ENCODE measurements at places on chromosomes 12 and 14.

DNA sequence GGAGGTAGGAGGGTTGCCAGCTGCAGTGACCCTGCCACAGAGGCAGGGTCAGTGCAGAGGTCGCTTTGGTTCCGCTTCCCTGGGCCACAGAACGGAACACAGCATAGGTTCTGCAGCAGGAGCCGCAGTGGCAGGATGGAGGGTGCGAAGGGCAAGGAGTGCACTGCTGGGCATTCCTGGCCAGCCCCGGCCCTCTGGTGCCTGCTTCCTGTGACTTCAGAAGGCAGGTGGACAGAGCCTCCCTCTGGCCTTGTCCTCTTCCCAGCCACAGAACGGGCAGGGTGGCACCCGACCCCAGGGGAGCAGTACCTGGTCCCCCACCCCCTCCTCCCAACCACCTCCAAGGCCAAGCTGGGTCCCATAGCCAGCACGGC is 37.7 kb downstream of the SLC8B1 start:
- DNase-seq: no peak

DNA sequence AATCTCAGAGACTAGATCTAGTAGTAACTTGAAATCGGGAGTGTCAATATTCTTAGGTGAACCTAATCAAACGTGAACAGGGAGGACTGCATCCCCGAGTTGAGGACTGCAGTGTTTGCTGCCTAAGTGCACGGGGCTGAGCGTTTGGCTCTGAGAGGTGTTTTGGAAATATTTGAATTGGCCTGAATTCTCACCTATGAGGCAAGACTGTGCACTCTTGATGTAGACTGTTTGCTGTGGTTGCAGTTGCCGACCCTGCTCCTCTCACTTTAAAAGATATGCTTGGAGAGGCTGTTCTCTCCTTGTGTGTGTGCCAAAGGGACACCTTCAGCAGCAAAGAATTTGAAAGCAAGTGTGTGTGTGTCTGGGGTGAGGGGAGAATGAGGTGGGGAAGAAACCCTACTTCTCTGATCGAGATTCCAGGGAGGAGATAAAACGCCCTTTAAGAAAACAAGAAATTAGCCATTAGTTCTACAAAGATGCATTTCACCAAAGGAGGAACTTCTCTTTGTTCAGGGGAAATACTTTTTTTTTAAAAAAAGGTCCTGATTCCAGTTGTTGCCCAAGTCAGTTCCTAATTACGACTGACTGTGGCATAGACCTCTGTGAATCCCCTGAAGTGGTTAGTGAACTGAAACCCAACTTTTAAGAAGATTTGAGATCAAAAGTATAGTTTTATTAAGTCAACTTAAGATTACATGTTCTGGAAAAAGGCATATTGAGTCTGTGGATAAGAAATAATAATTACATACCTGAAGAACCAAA is 106.6 kb downstream of the DYRK2 start:
- DNase-seq: no peak

DNA sequence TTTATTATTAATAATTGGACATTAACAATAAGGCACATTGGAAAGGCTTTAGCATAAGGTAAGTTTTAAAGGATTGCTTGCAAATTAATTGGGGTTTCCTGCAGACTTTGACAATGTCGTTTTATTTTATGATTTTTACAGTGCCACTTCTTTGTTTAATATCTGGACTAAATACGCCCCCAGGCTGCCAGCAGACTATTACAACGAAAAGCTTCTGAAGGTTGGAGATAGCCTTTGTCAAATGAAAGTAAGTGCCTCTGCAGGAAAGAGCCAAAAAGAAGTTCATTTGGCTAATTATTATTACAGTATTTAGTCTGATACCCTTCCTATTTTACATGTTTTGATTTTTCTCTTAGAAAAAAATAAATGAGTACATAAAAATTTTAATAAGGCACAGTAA is 11.3 kb downstream of the CFAP54 start:
- no peak for DNase-seq

GRCh38 chr12:39605501-39605900 is 14.1 kb downstream of the ABCD2 start:
- no peak for DNase-seq

- no peak for DNase-seq
These were observed 272.6 kb downstream of the PRKD1 start for GRCh38 chr14:29654901-29655550.

DNA sequence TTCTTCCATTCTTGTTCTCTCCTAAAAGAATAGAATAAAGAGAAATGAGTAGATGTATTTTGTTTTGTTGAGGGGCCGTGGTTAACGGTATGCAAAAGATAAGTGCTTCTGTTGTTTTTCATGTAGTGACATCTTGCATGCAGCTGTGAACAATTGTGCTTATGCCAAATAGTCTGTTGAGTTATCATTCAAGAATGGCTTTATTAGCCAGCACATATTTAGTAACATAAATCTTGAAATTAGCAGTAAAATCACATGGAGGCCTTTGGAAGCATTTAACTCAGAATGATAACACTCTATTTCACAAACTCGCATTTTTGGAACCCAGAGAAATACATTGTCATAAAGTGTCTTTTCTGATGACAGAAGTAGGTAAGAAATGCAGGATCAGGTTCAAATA is 1772.0 kb upstream of the FLRT2 start:
- DNase-seq: no peak

- DNase-seq: no peak
These were observed 141.2 kb downstream of the MED13L start for GRCh38 chr12:116136340-116136739.

DNA sequence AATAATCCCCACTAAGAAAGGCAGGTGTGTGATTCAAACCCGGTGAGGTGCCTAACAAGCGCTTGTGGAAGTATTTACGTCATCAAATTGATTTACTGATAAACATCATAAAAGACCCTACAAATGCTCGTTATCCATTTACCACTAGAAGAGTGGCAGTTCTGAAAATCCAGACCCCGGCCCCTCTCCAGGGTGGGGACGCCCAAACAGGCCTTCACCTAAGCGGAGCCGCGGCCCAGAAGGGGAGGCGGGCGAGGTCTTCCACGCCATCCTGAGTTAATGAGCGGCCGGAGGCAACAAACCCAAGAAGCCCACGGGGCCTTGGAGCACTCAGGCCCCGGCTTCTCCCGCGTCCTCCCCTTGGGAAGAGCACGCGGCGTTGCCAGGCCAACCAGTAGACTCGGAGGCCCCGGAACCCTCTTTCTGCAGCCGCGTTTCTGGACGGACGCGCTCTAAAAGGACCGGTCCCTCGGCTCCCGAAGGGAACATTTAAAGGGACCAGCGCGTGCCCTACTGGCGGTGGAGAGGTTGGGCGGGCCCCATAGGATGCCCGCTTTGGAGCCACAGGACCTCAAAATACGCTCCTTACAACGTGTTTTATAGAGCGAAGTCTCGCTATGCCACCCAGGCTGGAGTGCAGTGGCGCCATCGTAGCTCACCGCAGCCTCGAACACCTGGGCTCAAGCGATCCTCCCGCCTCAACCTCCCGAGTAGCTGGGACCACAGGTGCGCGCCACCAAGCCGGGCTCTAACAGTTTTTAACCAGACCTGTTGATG is 3.5 kb downstream of the PTPN21 start:
- no peak for DNase-seq

- no peak for DNase-seq
These were observed 627 bp downstream of the TESC start for GRCh38 chr12:117098361-117099217.

DNA sequence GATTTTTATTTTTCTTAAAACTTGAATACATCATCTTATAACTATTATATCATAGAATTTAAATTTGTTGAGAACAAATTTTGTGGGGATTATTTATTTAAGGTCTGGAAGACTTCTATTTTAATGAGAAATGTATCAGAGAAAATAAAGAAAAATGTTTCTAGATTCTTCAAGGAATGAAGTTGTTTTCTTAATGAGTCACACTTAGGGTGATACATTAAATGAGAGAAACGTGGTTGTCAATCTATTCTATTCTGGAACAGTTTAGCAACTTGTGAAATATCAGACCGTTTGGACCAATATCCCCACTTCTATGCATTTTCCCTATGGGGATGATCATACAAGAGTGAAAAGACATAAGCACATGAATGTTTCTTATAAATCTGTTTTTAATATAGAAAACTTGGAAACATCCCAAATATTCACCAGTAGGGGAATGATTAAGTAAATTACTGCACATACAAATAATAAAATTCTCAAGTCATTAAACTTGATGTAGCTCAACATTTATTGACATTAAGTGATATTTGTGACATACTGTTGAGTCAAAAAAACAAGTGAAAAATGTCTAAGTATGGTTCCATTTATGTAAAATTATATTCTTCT is 88.5 kb downstream of the E2F7 start:
- DNase-seq: no peak

GRCh38 chr12:68264857-68265256 is 11.5 kb upstream of the IL22 start:
- DNase-seq: no peak

DNA sequence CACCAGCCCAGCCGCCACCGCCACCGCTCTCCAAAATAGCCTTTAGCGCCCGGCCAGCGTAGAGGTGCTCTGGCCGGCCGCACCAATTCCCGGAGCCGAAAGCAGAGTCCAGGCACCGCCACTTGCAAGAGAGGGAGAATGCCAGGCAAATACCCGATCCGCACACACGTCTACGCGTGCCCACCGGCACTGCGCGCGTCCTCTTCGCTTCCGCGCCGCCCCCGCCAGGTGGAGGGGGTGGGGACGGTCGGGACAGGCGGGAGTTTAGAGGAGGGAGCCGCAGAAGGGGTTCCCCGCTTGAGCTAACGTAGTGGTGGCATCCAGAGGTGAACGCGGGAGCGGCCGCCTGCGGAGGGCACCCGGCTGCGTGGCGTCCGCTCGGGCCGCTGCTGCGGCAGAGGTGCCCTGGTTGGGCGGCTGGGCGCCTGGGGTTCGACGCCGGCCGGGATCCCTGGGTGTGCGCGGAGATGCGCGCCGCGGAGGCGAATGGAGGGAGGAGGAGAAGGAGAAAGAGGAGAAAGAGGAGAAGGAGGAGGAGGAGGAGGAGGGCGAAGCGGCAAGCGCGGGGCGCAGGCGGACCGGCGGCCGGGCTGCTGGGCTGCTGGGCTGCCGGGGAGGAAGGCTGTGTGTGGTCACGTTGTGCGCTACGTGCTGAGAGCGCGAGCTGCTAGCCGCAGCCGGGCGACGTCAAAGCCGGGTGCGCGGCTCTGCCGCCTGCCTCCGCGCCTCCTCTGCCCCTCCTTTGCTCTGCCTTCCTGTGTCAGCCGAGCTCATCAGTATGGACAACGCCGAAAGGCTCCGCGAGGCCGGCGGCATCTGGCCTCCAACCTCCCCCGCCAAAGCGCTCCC is at the start of gene MDGA2:
Gene MDGA2, minus strand, starts transcription at position 140 of the 849 bp plus-strand sequence.
- DNase-seq: no peak

DNA sequence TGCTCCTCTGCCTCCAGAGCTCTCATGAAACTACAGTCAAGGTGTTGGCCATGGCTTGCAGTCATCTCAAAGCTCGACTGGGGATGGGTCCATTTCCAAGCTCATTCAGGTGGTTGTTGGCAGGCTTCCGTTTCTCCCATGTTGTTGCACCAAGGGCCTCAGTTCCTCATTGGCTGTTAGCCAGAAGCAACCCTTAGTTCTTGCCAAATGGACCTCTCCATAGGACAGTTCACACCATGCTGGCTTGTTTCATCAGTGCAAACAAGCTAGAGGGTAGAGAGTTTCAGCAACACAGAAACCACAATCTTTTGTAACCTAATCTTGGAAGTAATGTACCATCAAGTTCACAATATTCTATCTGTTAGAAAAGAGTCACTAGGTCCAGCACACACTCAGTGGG is 22.7 kb upstream of the PPM1A start:
- DNase-seq: no peak

GRCh38 chr12:42574851-42575266 is 14.7 kb downstream of the PRICKLE1 start:
- DNase-seq: no peak

GRCh38 chr12:93447555-93448290 is 6.0 kb upstream of the UBE2N start:
- DNase-seq: no peak

DNA sequence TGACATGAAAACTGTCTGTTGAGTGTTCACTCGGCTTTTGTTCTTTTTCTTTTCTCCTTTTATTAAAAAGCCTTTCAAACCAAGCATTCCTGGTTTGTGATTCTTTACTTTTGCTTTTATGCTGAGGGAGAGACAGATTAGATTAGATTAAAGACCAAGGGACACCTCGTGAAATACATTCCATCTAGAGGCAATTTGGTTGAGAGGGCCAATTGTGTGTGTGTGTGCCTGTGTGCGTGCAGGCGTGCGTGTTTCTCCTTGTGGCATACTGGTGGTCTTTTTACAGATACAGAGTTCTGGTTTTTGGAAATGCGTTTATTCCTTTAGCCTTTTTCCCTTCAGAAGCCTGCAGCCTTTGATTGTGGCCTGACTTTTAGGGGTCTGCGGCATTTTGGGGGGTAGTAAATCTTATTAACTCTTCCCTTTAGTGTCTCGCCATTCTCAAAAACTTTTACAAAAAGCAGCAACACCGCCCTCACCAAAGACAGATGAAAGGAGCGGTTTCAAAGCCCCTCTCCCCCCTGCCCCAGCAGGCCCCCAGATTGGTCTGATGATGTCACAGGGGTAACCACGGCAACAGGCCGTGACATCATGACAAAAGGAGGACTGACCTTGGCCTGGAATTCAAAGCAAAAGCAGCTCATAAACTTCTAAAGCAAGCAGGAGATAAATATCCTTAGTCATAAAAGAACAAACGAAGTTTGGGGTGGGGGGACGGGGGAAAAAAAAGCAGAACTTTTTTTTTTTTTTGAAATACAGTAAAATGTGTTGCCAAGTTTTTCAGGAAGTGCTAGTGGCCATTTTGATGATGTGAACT is 84.1 kb upstream of the TBX3 start:
- DNase-seq: no peak

DNA sequence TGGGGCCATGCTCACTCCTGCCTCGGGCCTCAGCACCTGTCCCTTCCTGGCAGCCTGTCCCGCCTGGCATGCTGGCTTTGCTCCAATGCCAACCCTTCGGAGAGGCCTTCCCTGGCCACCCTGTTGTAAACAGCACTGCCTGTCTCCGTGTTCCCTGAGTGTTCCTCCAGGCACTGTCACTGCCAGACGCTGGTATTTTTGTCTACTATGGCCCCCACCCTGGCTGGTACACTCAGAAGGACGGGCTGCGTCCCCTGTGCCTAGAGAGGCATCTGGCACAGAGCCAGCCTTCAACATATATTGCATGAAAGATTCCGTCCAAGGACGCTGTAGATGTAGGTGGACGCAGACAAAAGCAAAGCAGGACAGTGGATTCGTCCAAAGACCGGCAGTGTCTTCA is 2.7 kb upstream of the ASPG start:
- DNase-seq: no peak

- DNase-seq: no peak
These were observed 120.1 kb downstream of the LMNTD1 start for GRCh38 chr12:25433024-25433423.

GRCh38 chr12:111250251-111250881 is 118.5 kb downstream of the PHETA1 start:
- DNase-seq: no peak

Measured in activated CD8-positive, alpha-beta memory T cell treated with anti-CD3 and anti-CD28 coated beads for 4 hours (primary cell).